ENCODE measurements at places on chromosomes 2 and 18.
A peak's percentile ranks its signal among the peaks of the same experiment; 100 is the strongest.

DNA sequence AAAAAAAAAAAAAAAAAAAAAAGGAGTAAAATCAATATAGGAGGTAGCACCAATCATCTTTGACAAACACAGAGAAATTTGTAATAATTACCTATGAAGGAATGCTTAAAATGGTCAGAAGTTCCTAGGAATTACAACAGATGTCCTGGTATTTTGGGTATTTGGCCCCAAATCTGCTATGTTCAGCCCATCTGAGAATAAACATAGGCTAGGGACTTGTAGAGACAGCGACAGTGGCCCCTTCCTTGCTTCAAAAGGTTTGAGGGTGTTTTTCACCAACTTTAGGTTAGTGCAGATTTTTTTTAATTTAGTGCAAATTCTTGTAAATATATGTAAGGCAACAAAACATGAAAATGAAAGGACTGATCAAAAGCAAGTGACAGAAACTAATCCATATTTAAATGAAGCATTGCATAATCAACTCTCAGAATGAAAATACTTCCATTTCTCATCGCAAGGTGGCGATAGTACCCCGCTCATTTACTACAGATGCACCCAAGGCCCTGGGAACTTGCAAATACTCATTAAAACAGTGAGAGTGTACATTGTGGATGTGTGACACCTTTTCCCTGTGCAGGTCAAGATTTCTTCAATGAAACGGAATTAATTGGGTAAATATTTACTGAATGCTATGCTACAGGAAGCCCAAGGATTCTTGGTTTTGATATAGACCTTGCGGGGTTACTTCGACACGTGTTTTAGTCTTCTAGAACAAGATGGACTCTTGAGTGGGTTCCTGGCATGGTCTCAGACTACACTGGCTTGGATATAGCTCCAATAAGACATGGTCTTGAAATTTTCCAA, 44.6 kb downstream of the FAM124B start:
- DNase-seq, result peak; percentile 67

GRCh38 chr2:109481599-109481998, 132.2 kb downstream of the SEPTIN10 start:
- DNase-seq, result no peak

- DNase-seq, result no peak
Observed at GRCh38 chr18:42155024-42155423, 200.0 kb downstream of the PIK3C3 start.

- DNase-seq, result no peak
Observed at GRCh38 chr2:156845806-156846558, 409.8 kb downstream of the GPD2 start.

DNA sequence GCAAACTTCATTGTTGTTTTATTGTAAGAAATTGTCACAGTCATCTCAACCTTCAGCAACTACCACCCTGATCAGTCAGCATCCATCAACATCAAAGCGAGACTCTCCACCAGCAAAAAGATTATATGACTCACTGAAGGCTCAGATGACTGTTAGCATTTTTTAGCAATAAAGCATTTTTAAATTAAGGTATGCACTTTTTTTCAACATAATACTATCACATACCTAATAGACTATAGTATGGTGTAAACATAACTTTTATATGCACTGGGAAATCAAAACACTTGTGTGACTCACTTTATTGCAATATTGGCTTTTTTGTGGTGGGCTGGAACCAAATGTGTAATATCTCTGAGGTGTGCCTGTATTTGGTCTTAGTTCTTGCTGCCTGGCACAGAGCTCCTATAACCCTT, 15.6 kb downstream of the SCN1A start:
- no peak for DNase-seq

- no peak for DNase-seq
Observed at GRCh38 chr2:21710496-21710895, 586.7 kb downstream of the TDRD15 start.

GRCh38 chr18:76558881-76559667, 64.0 kb upstream of the ZNF516 start:
- no peak for DNase-seq

DNA sequence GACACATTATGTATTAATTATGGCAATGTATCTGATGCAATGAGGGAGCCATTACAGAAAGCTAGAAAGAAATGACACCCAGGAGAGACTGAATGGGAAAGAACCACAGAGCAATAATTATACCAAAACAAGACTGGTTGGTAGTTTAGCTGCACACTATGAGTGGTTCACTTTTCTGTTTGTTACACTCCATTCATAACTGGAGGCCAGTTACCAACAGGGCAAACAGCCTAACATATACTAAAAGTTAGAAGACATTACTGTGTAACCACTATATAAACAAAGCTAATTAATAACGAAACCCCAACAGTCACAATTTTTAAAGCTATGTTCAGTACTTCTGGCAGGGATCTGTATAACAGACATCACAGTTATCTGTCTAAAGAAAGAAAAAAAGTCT, 49.4 kb downstream of the NBAS start:
- DNase-seq, result no peak

DNA sequence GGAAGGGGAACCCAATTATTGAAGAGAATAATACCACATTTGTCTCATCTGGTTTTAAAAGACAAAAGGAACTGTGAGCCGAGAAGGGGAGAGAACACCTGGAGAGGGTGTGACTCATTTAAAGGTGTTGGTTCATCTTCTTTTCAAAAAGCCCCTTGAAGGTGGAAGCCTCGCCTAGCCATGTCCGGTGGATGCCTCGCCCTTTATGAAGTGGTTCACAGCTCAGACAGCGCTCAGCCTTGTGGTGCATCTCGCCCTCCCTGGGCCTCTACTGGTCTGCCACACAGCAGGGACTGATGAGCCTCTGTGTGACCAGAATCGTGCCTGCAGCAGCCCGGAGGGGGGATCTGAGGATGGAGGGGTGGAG, 290.0 kb upstream of the CXCR4 start:
- no peak for DNase-seq

DNA sequence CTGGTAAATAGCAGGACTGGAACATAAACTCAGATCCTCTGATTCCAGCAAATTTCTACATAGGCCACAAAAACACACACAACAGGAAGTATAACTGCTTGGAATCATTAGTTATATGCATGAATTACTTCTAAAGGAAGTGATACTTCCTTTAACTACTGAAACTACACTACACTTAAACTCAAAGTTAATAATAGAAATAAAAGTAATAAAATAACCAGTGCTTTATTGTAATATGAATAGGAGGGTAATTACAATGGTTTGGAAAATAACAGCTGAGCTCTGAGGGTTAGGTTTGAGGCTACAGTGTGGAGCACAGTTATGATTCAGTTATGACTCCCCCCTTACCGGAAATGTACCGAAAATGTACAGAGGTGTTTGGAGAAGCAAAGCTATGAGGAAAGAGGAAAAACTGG, 18.5 kb upstream of the POLI start:
- no peak for DNase-seq
